ENCODE measurements at places on chromosomes 5 and 9. TPM values are rescaled to one million over a fixed set of nuclear protein-coding genes. Genes with fewer than 3 reads are reported as not detected.

GRCh38 chr9:117704024-117704575, at the start of gene TLR4:
TLR4 (plus strand) TSS chr9:117704403; CDS start chr9:117704473, 70 bp downstream.
- DNase-seq: peak; percentile 5

GRCh38 chr5:111070272-111071134, 1.0 kb upstream of the TSLP start:
- DNase-seq: no peak

DNA sequence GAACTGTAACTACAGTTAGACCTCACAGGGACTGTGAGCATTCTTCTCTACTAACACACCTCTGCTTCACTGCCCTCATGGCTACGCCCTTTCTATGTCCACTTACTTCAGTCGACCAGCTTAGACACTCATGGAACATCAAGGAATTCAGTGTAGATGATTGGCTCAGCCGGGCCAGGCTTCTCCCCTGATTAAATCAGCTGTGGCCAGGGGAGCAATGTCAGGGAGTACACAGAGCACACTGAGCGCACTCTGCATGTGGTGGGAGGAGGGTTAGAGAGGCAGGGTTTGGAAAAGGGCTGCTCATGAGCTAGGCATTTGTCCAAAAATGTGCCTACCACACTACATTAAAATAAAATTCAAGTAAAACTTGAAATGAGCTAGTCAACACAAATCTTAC, 400.5 kb downstream of the ARRDC3 start:
- DNase-seq: no peak

- DNase-seq: no peak
Measured at GRCh38 chr5:50763846-50764245, 97.4 kb downstream of the PARP8 start.

- DNase-seq: no peak
Measured at GRCh38 chr5:90000351-90000750, 409.2 kb downstream of the CETN3 start.

GRCh38 chr5:123700624-123701287, 188.8 kb downstream of the CSNK1G3 start:
- no peak for DNase-seq

DNA sequence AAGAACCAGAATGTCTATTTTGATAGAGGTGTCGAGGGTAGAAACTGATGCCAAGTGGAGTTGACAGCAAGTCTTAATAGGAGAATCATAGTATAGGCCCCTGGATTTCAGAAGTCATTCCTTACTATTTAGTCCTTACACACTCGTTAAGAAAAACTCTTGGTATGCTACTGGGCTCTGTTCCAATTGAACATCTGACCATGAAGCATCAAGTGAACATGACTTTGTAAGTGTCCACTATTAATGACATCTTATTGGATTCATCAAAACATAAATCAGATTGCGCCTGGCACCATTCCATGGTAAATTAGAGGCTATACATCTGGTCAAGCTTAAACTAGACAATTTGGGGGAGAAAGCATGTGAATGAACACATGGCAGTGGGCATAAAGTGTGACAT, 1056.5 kb upstream of the EDIL3 start:
- no peak for DNase-seq

DNA sequence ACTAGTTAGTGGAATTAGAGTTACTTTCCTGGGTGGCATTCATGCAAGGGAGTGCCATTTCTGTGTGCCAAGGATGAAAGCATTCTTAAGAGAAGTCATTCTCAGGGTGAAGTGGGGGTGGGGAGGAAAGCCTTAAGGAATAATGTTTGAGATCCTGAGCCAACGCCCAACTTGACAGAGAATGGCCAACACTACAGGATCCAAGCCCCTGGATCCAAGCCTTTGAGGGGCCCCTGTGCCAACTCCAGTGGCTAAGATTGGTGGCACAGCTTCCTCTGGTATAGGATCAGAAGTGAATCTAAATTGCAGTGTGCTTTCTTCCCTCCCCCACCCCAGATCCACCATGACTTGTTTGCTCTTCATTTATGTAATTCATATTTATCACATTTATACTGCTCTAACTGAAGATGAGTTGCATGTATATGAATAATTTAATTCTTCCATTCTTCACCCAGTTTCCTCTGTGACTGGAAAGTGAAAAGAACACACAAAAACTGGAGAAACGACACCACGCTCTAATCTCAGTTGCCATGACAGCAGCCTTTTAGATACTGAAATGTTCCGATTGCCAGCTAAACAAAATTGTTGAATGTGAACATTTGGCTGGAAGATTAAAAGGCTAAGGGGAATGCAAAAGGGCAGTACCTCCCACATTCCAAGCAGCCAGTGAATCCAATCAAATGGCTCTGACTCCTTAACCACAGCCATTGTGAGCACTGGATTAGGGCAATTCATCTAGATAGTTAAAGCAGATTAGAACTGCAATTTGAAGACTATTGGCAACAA, 4.5 kb downstream of the ZNF608 start:
- DNase-seq: no peak

DNA sequence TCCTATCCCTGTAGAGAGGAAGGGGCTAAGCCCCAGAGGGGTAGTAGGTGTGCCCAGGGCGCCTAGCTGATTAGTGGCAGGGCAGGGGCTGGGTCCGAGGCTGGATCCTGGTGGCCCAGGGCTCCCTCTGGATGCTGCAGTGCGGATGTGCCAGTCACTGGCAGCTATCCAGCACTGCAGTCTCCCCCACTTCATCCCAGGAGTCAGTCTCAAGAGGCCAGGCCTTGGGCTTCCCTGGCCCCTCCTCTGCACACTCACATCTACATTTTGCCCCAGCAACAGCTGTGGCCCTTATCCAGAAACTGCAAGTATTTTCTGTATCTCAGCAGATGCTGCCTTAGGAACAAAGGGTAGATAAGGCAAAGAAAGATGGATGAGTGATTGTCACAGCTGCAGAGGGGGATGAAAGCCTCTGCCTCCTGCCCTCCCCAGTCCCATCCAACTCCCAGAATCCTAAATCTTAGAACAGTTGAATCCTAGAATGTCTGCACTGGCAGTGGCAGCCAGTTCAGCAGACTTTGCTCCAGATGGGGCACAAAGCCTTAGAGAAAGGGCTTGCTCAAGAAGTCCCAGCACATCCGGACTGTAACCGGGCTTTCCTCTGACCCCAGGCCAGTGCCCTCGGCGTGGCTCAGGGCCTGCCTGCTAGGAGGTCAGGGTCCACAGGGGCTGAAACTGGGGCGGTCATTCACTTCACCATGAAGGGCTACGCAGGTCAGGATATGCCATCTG, 1.6 kb downstream of the ANXA6 start:
- no peak for DNase-seq

DNA sequence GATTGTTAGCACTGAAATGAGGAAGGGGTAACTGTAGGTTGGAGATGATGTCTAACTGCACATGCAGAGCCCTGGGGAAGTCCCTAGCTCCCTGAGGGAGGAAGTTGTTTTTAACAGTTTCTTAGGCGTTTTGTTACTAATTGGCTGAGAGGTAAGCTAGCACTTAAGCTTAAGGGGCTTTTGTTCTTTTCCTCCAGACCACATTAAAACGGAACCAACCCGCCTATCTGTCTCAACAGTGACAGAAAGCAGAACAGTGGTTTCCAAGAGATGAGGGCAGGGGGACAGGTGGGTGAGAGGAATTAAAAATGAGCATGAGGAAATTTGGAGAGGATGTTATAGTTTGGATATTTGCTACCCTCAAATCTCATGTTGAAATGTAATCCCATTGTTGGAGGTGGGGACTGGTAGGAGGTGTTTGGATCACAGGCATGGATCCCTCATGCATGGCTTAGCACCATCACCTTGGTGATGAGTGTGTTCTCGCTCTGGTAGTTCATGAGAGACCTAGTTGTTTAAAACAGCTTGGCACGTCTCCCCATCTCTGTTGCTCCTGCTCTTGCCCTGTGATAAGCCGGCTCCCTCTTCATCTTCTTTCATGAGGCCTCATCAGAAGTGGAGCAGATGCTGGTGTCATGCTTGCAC, 38.9 kb downstream of the LYRM7 start:
- no peak for DNase-seq

DNA sequence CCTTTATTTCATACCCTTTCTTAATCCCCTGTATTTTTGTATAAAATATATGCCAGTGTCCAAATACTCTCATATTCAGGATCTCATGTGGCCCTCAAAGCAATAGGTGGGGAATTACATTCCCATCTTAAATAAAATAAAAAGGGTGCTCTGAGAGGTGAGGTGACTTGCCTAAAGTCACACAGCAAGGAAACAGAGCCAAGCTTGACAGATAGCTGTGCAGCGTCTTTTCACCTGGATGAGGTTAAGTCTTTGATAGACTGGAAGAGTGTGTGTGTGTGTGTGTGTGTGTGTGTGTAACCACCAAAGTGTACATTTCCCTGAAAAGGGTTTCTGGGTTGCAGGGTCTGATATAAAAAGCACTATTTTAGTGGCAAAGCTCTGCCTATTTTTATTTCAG, 12.4 kb downstream of the MSX2 start:
- no peak for DNase-seq

DNA sequence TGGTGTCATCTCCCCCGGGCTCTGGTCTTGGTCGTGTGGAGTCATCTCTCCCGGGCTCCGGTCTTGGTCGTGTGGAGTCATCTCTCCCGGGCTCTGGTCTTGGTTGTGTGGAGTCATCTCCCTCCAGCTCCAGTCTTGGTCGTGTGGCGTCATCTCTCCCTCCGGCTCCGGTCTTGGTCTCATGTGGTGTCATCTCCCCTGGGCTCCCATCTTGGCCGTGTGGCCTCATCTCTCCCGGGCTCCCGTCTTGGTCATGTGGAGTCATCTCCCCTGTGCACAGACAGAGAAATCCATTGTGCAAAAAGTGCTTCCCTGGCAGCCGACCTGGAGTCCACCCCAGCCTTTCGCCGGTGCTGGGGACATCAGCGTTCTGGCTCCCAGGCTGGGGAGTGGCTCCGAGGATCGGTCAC, 91.1 kb upstream of the CACNA1B start:
- DNase-seq: no peak

- DNase-seq: no peak
Measured at GRCh38 chr5:159018855-159019254, 80.9 kb downstream of the EBF1 start.

DNA sequence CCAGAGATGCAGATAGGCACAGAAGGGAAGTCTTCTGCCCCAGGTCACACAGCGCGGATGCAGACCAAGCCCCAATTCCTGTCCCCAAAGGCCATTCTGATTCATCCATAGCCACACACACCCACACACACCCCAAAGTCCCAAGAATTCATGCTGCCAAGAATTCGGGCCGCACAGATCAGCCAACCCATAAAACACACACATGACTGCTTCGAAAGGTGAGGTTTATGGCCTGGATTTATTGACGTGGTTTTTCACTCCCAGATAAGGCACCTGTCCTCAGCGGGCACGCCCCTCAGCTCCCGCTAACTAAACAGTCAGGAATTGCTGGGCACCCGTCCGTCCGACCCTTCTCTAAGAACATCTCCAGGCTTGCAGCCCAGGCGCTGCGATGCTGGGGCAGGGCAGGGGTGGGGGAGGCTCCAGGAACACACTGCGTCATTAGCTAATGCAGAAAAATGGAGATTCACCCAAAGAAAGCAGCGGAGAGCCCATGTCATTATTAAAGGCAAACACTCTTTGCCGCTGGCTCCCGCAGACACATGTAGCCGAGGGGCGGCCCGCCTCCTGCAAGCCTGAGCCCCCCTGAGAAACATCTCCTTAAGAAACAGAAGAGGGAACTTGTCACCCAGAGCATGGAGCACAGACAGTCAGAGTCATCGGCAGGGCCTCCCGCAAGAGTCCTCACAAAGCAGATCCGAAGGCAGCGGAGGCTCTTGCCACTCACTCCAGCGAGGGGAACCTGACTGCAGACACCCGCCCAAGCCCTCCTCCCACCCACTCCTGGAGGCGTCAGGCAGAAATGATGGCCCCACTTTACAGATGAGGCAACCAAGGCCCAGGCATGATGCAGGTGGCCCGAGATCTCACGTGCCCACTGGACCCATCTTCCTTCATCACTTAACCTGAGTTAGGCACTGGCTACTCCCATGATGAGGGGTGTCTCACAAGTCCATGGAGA, 19.9 kb downstream of the VAV2 start:
- DNase-seq: no peak

GRCh38 chr9:79632705-79633104, 60.9 kb downstream of the TLE4 start:
- no peak for DNase-seq

GRCh38 chr5:34047143-34047542, 4.1 kb upstream of the C1QTNF3 start:
- no peak for DNase-seq

DNA sequence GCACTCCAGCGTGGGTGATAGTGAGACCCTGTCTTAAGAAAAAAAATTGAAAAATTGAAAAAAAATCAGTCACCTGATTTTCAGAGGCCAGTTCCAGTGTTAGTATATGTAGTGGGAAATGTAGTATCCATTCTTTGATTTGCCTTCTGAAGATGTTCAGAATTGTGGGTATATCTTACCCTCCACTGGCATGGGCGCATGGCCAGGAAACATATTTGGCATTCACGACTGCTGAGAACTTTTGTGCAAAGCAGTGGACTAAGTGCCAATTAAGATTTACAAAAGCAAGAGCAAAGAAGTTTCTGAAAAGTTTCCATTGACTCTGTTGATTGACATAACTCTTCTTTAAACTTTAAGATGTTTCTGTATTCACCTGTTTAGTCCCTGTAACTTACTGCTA, 2.4 kb downstream of the CAVIN4 start:
- no peak for DNase-seq

- no peak for DNase-seq
Measured at GRCh38 chr9:115024925-115025535, 92.9 kb downstream of the TNC start.

DNA sequence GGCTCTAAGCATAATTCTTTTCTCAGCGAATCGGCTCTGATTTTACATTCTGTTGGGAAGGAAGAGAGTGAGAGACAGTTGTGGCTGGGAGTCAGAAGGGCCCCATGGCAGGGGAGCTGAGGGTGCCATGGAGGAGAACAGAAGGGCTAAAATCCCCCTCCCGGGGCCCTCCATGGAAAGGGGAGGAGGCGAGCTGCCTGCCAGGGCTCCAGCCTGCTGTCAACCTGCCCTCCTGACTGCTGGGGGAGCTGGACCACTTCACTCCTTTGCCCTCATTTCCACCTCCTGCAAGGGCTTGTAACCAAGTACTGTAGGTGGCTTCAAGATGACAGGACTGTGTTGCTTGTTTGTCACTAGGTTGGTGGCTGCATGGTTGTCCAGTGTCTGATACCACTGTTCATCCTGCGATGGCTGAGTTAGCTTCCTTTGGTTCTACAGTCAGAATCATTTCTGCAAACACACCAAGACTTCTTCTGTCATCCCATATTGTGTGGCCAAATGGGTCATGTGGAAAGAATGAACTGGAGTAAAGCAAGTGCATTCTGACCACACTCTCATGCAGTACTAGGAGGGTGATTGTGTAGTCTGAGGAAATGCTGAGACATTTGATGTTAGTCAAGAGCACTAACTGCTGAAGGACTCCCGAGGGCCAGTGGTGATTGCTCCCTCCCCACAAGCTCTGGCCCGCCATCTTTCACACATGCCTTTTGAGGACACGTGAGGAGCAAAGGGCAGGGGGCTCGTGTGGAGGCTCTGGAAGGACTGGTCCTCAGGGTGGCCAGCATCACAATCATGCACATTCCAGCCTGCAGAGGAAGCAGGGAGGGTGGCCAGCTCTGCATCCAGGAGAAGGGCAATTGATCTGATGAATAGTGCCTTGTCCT, 307.2 kb downstream of the GADD45G start:
- no peak for DNase-seq

HRH2 gene
- 17.2 TPM for total RNA-seq

C7 gene
- 5.1 TPM for total RNA-seq

EGFLAM gene
- total RNA-seq: not detected

FOXD4L3 gene
- total RNA-seq: 1.0 TPM

ECM2 gene
- 3.7 TPM for total RNA-seq

PCDHGB2 gene
- 9.9 TPM for total RNA-seq

CCNI2 gene
- 3.7 TPM for total RNA-seq

FYB1 gene
- total RNA-seq: 21.6 TPM

Data from dorsolateral prefrontal cortex (tissue), 122 donors.